ENCODE measurements at places on chromosomes 5 and 9. TPM values are rescaled to one million over a fixed set of nuclear protein-coding genes. Genes with fewer than 3 reads are reported as not detected.

DNA sequence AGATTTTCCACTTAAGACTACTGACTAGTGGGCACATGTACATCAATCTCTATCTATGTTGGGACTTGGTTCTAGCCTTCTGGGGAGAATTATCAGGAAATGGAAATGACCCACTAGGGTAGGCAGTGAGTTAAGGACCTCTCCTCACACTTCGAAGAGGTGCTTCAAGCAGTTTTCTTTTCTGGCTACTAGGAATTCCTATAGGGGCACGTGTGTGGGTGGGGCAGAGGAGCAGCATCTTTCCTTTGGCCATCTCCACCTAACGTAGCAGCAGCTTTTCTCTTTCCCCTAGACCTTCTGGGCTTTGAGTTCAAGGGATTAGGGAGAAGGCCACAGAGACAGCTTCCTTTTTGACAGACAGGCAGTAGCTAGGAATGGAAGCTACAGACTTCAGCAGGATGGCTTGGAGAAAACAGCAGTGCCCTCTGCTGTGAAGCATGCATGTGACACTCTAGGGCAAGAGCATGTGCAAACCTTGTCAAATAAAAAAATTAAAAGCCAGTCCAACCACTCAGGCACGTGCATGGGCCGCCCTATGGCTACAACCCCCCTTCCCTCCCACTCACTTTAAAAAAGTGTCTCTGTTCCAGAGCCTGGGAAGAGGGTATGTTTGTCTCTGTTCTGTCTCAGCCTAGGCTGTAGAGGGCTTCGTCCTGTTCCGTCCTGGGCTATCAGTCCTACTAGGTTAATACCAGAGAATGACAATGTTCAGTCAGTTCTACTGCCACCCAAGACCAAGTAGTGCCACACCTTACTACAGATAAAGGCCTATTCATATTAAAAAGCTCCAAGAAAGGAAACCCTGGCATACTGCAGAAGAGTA lies 8.7 kb upstream of the GFRA3 start:
- peak; percentile 76 for DNase-seq

GRCh38 chr9:27142299-27142930 lies 33.4 kb downstream of the TEK start:
- no peak for DNase-seq

DNA sequence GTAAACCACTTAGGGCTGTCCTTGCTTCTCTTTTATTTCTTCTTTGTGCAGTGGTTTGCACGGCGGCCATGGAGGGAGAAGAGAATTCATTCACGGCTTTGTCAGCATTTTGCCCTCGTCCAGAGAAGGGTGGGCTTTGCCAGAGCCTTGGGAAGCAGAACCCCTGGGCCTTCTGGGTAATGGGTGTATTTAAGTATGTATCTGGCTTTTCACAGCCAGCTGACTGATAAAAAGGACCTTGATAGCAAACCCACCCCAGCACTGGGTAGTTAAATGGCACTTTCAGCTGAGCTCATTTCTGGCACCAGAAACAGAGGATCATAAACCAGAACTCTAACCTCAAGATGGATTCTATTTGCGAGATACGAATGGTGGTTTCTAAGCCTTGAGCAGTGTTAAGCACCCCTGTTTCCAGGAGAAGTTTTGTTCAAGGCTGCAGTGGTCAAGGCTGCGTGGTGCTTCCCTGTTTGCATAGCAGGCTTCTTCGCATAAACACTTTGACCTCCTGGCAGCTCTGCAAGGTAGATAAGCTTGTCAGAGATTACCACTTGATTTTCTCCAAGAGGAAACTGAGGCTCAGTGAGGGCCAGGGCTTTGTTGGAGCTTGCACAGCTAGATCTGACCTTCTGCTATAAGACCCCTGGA lies 441.6 kb upstream of the KLF4 start:
- no peak for DNase-seq

GRCh38 chr5:150175536-150175935 lies 9.0 kb downstream of the CDX1 start:
- DNase-seq = peak; percentile 53

NR2F1-AS1 gene
- polyA plus RNA-seq = 5.5 TPM

All from A549 (cell line).